Activated T-cell treated with anti-CD3 and anti-CD28 coated beads, Interleukin-2, amount 50 U/mL, for 72 hours (primary cell): ENCODE measurements at places on chromosomes 7 and 10. TPM values are rescaled to one million over a fixed set of nuclear protein-coding genes. Genes with fewer than 3 reads are reported as not detected.

GRCh38 chr10:3081383-3081981, 14.1 kb downstream of the PFKP start:
- no peak for DNase-seq

GRCh38 chr7:142798451-142799436, 28.0 kb downstream of the PRSS2 start:
- DNase-seq: no peak

- DNase-seq: no peak
Observed at GRCh38 chr10:4937346-4937745, 25.9 kb upstream of the AKR1C1 start.

GRCh38 chr7:81232084-81232799, 313.4 kb upstream of the SEMA3C start:
- DNase-seq: no peak

BICC1 gene
- not detected for total RNA-seq
